ENCODE measurements at places on chromosomes 4 and X.

DNA sequence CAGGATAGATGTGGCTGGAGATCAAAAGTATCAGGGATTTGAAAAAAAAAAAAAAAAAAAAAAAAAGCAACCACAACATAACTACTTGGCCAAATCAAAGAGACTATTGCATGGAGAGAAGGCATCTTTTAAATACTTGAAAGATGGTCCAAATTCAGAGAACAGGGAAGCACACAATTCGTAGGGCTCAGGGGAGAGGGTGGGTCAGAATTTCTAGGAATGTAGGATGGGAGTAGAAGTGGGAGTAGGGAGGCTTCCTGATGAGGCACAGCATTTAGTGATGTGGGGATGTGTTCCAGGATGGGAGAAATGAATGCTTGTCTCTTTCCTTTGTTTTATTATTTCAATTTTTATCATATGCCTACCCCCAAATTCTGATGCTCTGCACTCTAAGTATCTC, 36.3 kb downstream of the RTL3 start:
- no peak for DNase-seq

DNA sequence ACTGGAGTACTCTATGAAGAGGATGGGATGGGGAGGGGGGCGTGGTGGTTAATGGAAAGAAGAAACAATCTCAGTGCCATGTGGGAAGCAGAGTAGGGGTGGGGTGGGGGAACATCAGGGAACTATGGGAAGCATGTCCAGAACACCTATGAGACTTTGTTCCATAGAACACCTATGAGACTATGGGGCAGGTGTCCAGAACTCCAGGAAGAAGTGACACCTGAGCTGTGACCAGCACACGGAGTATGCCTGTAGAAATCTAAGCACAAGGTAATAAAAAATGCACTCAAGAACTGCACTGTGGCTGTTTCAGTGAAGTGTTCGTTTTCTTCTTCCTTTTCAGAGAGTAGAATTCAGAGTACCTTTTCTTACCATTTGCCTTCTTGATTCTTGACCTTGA, 704.8 kb upstream of the TENM3 start:
- DNase-seq, result no peak

DNA sequence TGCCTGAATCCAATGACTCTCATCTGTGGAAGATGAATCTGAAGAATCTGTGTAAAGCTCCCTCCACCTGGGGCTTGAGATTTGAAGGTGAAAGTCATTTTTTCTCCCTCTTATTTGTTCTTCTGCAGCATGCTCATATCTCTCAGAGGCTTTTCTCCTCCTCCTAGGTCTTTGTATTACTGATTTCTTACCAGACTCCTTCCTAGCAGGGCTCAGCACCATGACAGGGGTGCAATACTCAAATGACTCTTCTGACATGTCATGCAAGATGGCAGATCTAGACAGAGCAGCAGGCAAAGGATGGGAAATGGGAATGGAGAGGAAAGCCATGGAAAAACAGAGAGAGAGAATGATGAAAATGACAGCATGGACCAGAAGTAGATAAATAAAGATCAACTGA, 118.3 kb downstream of the TMA16 start:
- no peak for DNase-seq

GRCh38 chr4:99894998-99895397, 771 bp upstream of the LAMTOR3 start:
- DNase-seq, result no peak

DNA sequence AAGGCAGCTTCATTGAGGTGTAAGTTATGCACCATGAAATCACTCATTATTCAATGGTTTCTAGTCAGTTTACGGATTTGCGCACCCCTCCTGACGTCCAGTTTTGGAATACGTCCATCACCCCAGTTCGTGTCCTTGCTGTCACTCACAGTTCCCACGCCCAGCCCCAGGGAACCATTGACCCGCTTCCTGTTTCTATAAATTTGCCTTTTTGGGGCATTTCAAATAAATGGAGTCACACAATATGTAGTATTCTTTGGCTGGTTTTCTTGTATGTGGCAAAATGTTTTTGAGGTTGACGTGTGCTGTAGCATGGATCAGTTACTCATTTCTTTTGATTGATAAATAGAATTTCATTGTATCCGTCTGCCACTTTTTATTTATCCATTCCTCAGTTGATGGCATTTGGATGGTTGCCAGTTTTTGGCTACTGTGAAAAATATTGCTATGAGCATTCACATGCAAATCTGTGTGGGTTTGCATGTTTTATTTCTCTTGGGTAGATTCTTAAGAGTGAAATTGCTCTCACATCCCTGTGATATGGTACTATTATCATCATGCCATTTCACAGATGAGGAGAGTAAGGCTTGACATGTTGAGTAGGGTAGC, 18.4 kb upstream of the SORCS2 start:
- DNase-seq, result no peak
